Activated CD4-positive, alpha-beta T cell treated with anti-CD3 and anti-CD28 coated beads, Interleukin-10, Interleukin-2, amounts not matched to agents 100 ng/mL and 50 ng/mL, durations not matched to agents 16 hours and 8 hours (primary cell): ENCODE measurements at places on chromosomes 1 and 21.

DNA sequence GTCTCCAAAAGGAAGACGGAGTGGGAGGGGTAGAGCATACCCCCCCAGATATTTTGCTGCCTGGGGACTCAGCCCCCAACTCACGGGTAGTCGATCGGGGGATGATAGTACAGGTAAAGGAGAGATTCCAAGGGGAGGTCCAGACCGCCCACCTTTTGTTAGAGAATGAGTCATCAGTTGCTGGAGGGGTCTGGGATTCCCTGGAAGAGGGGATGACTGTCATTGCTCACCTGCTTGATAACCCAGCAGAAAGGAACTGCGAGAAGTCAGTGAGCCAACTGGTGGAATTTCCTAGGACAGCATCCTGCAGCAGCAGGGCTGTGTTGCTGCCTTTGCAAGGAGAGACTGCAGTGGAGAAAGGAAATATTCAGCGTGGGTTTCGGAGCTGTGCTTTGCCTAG lies 64.4 kb downstream of the MACF1 start:
- no peak for DNase-seq

- no peak for DNase-seq
Observed at GRCh38 chr21:42155045-42155855, 63.7 kb upstream of the ABCG1 start.

DNA sequence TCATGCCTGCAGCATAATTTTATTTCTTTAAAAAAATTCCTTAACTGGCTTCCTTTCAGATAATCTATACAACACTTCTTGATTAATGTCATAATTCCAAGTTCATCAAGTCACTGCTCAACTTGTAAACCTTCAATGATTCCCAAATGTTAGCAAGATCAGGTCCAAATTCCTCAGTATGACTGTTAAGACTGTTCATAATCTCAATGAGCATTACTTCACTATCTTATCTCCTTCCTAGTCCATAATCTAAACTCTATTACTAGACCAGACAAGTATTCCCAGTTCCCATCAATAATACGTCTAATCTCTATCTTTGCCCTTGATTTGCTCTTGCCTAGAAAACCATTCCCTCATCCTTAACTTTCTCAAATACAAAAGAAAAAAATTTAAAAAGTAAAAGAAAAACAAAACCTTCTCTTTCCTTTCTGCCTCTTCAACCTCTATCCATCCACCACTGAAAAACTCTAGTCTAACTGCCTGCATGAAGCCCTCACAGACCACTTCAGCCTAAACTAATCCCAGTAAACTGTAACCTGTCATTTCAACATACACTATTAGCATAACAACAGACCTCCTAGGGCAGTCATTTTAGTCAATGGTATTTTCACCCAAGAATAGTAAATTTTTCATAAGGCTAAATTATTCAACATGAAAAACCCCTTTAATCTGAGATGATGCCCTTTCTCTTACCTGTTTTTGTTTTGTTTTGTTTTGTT lies 15.5 kb downstream of the LUZP1 start:
- no peak for DNase-seq

DNA sequence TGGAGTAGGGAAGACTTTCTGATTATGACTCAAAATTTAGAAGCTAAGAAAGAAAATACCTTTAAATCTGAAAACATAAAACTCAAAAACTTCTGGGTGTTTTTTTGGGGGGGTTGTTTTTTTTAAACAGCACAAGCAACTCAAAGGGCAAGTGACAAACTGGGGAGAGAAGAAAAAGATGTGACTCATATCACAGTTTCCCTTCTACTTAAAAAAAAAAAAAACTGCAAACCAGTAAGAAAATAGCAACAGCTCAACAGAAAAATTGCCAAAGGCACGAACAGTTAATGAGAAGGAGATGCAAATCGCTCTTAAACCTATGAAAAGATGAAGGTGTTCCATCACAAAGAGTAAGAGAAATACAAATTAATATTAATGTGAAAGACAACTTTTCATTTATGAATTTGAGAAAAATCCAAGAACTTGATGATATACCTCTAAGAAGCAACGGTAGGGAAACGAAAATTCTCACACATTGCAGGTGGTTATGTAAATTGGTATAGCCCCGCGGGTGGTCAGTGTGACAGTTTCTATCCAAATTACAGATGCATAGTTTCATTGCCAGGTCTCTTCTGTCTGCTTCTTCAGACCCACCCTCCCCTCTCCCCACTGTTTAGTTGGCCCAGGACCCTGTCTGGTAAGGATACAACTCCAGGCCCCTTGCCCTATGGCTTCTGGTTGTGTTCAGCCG lies 9.0 kb downstream of the IFNAR2 start:
- peak; percentile 68 for DNase-seq

- no peak for DNase-seq
Observed at GRCh38 chr1:22142315-22143064, 407 bp downstream of the WNT4 start.

DNA sequence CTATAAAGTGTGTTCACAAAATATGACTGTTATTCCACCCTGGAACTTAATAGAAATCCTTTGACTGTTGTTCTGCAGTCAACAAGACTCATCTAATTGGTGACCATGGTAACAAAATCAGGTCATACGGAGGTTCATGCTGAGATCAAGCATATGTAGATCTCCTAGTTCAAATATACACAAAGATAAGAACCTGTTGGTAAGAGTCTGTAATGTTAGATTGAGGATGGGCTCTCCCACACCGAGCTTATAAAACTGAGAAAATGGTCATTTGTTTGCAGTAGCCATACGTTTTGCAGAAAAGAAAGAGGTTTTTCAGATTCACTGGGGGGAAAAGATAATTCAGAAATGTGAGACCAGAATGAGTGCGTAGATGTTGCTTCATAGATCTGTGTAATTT lies 468.1 kb downstream of the RPS6KC1 start:
- no peak for DNase-seq

- DNase-seq: no peak
Observed at GRCh38 chr1:91503332-91503900, 2.8 kb downstream of the CDC7 start.
